Mucosa of gallbladder (tissue), 1 donor: ENCODE measurements at places on chromosomes 7 and 10. TPM values are rescaled to one million over a fixed set of nuclear protein-coding genes. Genes with fewer than 3 reads are reported as not detected.

GRCh38 chr7:71868797-71869196, 543.3 kb downstream of the CALN1 start:
- no peak for DNase-seq

DNA sequence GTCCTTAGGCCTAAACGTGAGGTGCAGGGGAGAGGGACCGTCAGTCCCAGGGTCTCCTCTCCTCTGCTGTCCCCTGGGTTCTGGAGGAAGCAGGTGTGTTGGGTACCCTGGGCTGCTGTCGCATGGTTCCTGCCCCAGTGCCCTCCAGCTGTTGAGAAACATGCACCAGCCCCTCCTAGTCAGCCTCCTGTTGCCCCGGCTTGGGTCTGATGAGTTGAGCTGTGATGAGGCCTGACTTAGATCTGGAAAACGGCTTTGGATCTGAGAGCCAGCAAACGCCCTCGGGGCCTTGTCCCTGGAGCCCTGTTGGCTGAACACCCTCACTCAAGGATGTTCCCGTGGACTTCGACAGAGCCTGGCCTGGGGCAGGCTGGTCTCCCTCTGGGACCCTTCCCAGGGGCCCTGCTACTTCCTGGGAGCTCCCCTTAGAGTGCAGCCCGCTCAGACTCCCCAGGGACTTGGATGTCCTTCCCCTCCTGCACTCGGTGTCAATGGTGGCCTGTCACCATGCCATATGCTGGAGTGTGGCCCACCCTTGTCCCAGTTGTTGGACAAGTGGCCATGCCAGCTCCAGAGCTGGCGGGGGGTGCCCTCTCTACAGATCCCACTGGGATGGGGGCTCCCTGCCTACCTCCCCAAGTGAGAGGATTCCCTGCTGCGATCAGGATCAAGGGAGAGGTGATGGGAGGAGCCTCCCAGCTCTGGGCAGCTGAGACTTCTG, 12.3 kb downstream of the ZNF316 start:
- DNase-seq, result no peak

DNA sequence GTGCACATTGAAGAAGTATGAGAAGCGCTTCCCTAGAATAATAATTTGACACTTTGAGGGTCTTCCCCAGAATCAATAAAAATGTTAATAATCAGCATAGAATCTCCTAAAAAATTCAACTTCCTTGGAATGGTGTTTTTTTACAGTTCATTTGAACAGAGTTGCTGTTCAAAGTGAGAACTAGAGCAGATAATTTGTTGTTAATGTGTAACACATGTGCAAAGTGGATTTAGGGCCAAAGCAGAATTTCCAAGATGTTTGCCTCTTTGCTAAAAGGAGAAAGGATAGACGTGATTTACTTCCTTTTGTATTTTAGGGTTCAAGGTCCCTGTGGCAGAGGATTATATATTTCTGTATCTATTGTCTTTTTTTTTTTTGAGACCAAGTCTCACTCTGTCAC, 73.8 kb downstream of the ZNF277 start:
- no peak for DNase-seq

Gene ARL4A
- 19.1 TPM for total RNA-seq

Gene TCF7L2
- 35.3 TPM for total RNA-seq
